ENCODE measurements at places on chromosomes 3 and 15.

DNA sequence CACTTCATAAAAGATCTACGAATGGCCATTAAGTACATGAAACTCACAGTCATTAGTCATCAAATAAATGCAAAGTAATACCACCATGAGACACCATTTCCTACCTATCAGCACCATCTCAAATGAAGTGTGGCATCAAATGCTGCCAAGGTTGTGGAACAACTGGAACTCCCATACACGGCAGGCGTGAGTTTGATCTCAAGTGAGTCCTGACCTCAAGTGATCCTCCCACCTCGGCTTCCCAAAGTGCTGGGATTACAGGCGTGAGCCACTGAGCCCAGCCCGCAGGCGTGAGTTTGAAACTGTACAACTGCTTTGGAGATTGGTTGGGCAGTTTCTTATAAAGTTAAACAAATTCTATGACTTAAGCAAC is 28.8 kb upstream of the HDAC11 start:
- DNase-seq = peak; percentile 18

DNA sequence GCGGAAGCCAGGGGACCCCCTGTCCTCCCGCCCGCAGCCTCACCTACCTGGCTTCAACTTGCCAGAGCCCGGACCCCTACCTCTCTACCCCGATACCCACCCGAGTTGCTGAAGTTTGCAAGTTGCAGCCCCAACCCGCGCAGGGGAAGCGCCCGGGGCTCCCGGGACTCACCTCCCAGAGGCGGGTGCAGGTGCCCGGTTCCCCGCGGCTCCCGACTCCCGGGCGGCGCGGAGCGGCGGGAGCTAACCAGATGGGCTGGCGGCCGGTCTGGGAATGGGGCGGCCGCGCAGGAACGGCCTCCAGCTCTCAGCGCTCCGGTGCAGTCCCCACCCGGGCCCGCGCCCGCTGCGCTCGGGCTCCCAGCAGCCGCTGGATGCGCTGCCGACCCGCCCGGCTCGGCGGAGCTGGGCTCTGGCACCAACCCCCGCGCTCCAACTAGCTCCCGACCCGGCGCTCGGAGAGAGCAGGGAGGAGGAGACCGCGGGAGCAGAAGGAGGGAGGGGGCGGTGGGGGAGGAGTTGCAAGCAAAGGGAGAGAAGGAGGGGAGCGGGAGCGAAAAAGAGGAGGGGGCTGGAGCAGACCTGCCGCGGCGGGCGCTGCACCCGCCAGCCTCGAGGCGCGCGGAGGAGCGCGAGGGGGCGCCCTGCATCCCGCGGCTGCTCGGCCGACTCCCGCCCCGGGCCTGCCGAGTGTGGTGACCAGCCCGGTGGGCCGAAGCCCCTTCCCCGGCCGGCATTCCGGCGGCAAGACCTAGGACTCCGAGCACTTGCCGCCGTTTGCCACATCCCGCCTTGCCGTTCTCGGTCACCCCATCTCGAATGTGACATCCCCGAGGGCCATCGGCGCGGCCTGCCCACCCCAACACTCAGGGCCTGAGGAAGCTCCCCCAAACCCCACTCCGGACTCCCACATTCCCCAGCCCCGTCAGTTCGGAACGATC is at the start of gene SEMA5B:
Gene SEMA5B, minus strand, starts transcription at position 472 of the 941 bp plus-strand sequence. CDS start 66,500 bp downstream, outside the sequence.
- peak; percentile 32 for DNase-seq

DNA sequence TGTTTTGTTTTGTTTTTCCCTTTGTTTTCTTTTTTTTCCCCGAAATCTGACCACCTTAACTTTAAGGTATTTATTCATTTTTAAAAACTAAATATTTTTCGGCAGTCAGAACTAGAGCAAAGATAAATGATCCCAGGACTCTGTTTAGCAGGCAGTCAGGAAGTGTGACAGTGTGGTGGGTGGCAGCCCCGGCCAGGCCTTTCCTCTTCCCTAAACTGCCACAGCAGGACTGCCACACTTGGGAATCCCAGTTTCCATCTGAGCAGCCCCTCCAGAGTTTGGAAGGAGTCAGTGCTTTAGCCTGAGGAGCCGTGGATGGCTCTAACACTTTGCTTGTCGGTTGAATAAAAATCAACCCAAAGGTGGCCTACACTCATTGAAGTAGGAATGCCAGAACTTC is 6.9 kb downstream of the CCRL2 start:
- DNase-seq = no peak

DNA sequence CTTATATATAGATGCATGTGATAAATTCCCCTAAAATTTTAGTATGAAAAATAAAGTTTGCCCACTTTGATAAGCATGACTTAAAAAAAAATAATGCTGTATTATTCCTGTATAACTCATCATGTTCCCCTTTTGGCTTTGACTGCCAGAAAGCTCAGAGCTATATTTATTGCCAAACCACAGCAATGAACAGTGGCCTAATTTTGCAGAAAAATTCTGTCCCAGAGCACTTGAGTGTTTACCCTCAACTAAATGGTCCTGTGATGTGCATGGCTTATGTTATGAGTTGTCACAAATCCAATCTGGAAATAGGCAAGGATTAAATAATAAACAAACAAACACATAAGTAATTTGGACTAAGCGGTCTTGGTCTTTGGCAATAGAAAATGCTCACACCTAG is 276.7 kb downstream of the SLC9A9 start:
- DNase-seq = no peak

DNA sequence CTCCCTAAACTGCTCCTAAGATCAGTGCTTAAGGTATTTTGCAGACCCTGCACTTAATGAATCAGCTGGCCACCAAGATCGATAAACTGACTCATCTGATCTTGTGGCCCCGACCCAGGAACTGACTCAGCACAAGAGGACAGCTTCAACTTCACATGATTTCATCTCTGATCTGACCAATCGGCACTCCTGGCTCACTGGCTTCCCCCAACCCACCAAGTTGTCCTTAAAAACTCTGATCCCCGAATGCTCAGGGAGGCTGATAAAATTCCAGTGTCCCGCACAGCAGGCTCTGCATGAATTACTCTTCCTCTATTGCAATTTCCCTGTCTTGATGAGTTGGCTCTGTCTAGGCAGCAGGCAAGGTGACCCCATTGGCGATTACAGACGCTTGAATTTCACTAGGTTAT is 13.5 kb downstream of the HTR3E start:
- DNase-seq = no peak

- no peak for DNase-seq
Observed at GRCh38 chr3:180048103-180048502, 11.4 kb upstream of the PEX5L start.

DNA sequence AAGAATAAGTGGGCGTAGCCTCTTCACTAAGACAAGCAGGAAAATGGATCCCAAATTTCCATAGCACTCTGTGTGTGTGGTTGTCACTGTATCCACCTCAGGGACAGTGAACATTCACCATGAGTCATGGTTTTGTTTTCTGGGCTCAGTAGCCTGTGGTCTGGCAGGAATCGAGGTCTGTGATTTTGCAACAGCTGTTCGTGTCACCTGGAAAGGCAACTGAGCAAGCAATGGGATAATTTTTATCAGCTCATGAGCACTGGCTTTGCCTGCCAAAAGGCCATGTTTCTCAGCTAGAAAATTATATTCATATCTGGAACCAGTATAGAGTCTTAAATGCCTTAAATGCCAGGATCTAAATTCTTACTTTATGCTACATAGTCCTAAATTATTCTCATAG is 60.9 kb downstream of the STRIT1 start:
- DNase-seq = no peak

- DNase-seq = no peak
Observed at GRCh38 chr15:78210349-78210717, 24.0 kb downstream of the ACSBG1 start.

- no peak for DNase-seq
Observed at GRCh38 chr3:69411346-69411745, 25.5 kb upstream of the FRMD4B start.

- no peak for DNase-seq
Observed at GRCh38 chr3:98014268-98014585, 20.9 kb downstream of the GABRR3 start.

DNA sequence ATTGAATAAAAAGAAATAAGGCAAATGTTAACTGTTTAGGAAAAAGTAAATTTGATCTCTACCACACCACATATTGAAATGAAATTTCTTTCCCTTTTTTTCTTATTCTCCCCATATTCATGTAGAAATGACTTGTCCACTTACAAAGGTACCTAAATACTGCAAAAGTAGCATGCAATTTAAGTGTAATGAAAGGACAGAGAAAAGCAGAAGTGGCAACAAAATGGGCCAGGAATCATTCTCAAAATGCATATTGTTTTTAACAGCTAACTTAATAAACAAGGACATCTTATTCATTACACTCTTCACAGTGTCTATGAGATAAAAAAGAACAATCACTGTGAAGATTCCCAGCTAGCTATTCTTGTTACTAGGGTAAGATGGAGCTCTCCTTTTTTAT is 40.6 kb upstream of the FGF7 start:
- no peak for DNase-seq

DNA sequence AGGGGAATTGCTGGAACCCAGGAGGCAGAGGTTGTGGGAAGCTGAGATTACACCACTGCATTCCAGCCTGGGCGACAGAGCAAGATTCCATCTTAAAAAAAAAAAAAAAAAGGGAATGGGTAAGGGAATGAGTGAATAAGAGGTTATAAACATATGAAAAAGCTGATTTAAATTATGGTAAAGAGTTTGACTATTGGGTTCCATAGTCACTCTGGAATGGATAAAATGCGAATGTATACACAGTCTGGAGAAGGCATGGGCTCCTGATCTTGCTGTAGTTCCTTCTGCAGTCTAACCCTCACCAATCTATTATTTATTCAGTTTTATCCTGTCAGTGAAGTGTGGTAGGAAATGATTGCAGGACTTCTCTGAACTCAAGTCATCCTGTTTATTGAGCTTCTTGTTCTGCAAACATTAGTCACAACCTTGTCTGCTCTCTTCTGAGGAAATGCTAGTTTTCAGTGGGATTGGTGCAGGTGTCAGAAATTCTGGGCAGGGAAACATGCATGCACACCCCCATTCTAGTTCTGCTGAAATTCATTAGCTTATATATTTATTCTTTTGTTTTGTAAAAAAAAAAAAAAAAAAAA is 190.9 kb upstream of the CFAP20DC start:
- DNase-seq = no peak

DNA sequence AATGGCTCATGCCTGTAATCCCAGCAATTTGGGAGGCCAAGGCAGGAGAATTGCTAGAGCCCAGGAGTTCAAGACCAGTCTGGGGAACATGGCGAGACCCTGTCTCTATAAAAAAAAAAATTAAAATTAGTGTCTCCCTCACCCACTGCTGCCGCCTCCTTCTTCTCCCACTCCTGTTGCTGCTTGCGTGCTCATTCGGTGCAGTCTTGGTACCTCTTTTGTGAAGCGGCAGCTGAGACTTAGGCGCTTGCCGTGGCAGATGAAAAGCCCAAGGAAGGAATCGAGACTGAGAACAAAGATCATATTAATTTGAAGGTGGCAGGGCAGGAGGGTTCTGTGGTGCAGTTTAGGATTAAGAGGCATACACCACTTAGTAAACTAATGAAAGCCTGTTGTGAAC is 20.0 kb downstream of the GLB1 start:
- no peak for DNase-seq

DNA sequence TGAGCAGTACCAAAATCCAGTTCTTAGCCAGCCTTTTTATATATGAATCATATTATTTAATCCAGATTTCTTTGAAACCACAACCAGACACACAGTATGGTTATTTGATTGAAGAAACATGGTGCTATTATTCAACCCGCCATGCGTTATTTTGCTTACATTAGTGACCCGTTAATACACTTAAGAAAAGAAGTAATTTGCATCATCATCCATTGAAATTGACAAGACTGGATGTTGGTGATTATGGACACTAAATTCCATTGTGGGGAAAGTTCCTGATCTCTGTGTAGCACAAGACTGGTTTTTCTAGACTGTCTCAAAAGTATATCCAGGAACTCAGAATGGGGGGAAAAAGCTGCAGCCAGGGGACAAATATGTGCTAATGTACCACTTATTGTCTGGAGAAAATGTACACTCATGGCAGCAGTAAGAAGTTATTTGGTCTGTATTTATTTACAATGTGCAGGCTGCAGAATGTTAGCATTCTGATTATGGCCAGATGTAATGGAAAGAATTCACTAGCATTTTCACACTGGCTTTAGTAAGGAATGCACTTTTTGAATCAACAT is 80.3 kb downstream of the FILIP1L start:
- no peak for DNase-seq

- no peak for DNase-seq
Observed at GRCh38 chr3:51311055-51311454, 74.0 kb upstream of the MANF start.

GRCh38 chr3:7205535-7205934 is 344.6 kb downstream of the GRM7 start:
- DNase-seq = no peak

- DNase-seq = peak; percentile 69
Observed at GRCh38 chr3:13879946-13880810, at the start of gene WNT7A. Gene WNT7A, minus strand, starts transcription at chr3:13880071. Its CDS starts 255 bp downstream, at chr3:13879816.

DNA sequence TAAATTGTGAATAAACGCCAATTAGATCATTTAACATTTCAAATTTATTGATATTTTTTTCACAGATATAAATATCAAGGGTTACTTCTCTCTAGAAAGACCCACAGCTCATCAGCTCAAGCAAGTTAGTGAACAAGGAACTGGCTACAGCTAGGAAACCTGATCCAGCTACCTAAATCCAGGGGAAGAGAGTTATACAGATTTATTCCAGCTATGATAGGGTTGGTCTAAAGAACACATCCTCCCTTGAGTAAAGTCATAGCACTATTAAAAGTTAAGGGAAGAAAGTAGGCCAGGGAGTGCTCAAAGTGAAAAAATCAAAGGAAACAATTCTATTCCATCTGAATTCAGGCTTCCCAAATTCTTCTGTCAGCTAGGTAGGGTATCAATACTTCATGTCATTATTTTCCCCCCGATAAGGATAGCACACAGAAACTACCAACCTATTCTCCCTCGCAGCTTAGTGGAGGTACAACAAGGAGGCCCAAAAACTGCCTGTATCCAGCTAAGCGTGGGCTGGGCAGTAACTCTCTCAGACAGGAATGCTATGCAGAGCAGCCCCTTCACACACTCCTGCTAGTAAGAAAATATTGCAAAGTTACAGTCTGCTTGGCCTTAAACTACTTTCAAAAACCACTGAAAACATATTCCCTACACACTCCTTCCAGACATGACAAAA is 44.0 kb downstream of the DCUN1D1 start:
- DNase-seq = no peak

GRCh38 chr3:18097989-18098388 is 327.1 kb downstream of the SATB1 start:
- DNase-seq = no peak

GRCh38 chr3:25427942-25428788 is at the start of gene RARB:
Gene RARB, plus strand, starts transcription at chr3:25428263. Its CDS starts 469 bp downstream, at chr3:25428732.
- DNase-seq = no peak
